Mesothelial cell of epicardium (in vitro differentiated cells): ENCODE measurements at places on chromosomes 1 and 21.

GRCh38 chr1:55876276-55877060 is 661.3 kb upstream of the USP24 start:
- no peak for DNase-seq

- DNase-seq: no peak
These were observed 131.9 kb upstream of the ARHGEF16 start for GRCh38 chr1:3322450-3323020.

DNA sequence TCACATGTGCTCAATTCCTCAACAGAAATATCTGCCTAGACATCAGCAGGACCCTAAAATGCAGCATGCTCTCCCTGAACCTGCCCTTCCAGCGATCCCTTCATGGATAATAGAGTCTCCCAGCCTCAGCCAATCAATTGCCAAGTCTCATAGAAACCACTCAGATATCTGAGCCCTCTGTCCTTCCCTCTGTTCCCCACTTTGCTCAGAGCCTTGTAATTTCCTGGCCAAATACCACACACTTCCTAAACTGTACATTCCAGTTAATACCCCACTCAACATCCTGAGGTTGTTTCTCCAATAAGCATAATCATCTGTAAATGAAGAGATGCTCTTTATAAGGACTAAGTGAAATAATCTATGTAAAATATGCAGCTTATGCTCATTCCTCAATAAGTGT is 59.3 kb upstream of the PTGFRN start:
- DNase-seq: no peak

DNA sequence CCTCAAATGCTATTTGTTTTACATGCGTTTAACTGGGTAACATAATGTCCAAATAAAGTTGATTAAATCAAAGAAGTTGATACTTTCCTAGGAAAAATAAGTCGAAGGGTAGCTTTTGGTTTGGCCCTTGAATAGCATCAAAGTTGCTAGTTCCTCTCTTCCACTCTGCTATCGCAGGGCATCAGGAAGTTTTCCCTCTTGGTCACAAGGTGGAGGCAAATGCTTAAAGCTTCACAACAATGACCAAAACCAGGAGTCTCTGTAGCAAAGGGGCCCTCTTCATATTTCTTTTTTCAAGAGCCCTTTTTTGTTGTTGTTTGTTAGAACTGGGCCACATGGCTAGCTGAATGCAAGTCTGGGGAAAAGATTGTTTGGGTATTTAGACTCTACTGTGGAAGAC is 668.4 kb downstream of the KCNT2 start:
- DNase-seq: no peak

GRCh38 chr1:114388432-114389003 is 122.5 kb downstream of the TRIM33 start:
- no peak for DNase-seq

DNA sequence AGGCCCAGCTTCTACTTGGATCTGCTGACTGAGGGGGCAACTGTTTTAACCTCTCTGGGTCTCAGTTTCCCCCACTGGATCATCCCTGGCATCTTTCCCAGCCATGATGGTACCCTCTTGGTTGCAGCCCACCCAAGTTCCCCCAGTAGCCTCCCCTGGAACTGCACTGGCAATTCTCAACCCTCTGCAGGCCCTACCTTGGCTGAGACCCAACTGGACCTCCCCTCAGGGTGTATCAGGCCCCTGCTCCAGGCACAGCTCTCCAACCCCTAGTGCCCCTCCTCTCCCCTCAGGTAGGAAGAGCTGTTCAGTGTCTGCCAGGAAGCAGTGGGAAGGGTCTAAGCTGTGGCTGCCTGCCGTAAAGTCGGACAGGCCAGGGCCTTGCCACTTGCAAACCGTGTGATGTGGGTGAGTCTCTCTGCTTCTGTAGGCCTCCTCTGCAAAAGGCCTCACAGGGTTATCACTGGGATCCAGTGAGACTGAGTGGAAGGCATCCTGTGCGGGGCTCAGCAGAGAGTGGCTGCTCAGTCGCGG is 32.1 kb downstream of the RHBG start:
- no peak for DNase-seq

DNA sequence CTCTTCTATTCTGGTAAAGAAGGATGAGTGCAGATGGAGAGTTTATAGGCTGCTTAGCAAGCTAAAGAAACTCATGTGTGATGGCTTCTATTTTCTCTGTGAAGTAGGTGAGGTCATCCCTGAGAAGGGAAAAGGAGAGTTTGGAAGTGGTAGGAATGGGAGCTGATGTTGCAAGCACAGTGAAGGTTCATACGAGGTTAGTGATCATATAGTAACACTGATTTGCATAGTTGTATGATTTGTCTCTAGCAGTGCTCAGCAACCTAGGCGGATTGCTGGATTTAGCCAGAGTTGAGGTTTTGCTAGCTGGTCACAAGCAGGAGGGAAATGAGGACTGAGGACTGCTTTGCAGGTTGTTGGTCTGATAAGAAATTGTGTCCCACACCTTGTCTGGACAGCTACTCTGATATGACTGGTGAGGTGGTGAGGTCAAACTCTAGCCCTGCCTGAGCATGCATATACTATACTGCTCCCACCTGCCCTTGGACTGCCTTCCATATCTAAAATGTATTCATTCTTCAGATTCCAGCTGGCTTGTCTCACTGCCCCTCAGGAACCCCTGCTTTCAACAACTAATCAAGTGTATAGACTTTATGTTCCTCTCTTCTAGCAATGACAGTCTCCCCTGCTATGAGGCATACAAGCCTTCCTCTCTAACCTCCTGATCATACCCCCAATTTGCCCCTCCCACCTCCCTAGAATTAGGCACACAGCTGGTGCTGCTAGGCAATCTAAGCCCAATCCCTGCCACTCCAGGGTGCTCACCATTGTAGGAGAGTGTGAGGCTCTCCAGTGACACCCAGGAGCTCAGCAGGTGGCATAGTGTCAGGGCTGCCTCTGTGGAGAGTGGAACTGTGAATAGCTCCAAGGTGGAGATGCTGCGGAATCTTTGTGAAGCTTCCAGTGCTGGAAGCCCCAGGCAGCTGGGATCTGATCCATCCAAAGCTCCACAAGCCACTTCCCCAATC is 18.5 kb downstream of the LRRC41 start:
- DNase-seq: no peak

GRCh38 chr1:193308438-193308837 is 122.0 kb upstream of the B3GALT2 start:
- no peak for DNase-seq

GRCh38 chr21:25942135-25942534 is 207.4 kb downstream of the GABPA start:
- no peak for DNase-seq

DNA sequence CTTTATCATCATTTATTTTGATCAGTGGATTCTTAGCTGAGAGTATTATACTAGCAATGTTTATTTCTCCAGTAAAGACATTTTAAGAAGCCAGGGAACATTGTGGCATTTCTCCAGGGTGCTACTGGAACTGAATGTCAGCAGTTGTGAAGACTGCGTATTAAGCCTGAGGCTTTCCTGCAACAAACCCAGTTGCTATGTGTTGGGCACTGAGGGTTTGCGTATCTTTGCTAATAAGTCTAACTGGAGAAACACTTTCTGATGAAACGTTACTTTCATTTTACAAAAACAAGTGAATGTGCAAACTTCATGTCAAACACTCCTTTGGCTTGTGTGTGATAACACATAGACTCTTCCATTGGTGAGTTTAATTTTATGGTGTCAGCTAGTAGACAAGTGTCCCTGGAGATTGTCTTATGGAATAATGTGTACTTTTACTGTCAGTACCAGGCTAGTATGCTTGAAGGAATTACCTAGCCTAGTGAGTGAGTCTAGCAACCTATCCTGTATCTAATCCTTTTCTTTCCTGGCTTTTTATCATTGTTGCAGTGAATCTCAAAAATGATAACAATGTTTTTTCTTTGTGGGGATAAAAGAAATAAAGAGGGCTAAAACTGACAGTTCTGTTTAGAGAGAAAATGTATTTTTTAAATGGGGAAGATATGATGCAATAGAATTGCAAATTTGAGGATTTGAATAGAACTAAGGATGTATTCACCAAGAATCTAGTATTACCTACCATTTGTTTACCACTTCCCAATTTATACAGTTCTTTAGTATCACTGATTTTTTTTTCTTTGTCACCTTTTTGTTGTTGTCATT is 70.1 kb downstream of the MTR start:
- no peak for DNase-seq

DNA sequence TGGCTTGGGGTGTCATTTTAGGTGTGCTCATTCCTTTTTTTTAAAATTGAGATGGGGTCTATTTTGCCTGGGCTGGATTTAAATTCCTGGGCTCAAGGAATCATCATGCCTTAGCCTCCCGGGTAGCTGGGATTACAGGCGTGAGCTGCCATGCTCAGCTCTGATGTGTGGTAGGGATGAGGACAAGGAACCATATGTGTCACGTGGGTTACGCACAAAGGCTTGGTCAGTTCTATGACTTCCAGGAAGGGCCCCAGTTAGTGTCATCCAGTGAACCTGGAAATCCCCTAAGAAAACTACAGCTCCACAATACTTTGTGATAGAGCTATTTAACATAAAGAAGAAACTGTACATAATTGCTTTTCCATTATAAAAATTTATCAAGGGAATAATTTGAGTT is 6.7 kb upstream of the METTL25B start:
- DNase-seq: no peak

- peak; percentile 26 for DNase-seq
These were observed 21.2 kb downstream of the ACTRT2 start for GRCh38 chr1:3042481-3042880.

- no peak for DNase-seq
These were observed 214.7 kb downstream of the SDCCAG8 start for GRCh38 chr1:243470502-243470901.

DNA sequence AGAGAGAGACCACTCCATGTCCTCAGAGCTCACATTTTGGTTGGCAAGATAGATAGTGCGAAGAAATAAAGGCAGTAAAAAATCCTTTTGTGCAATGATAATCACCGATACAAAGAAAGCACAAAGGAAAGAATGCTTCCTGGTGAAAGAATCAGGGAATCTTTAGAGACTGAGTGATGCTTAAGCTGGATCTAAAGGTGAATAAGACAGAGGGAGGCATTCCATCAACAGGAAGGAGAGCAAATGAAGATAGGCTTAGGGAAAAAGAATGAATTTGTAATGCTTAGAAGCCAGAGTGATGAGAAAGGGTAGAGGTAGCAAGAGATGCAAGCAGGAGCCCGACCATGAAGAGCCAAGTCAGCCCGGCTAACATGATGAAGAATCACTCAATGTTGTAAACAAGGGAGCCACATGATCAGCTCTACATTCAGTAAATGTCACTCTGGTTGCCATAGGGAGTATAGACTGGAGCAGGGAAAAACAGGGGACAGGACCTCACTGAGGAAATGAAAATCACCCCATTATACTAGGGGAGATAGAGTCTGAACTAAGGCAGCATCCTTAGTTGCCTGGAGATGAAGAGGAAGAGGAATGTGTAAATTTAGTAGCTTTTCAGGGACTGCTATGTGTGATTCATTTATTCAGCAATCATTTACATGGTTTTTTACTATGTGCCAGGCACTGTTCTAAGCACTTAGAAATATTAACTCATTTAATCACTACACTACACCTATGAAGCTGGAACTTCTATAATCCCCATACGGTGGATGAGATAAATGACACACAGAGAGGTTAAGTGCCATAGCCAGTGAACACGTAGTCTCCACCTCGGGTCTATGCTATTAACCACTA is 402.6 kb upstream of the NFIA start:
- no peak for DNase-seq

DNA sequence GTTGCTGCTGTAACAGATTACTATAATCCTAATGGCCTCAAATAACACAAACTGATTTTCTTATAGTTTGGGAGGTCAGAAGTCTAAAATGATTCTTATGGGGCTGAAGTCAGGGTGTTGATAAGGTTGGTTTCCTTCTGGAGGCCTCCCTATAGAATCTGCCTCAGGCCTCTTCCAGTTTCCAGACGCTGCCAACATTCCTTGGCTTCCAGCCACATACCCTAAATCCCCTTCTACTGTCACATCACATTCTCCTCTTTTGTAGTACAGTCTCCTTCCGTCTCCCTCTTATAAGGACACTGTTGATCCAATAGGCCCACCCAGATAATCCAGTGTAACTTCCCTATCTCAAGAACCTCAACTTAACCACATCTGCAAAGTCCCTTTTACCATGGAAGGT is 145.3 kb upstream of the NCAM2 start:
- no peak for DNase-seq

DNA sequence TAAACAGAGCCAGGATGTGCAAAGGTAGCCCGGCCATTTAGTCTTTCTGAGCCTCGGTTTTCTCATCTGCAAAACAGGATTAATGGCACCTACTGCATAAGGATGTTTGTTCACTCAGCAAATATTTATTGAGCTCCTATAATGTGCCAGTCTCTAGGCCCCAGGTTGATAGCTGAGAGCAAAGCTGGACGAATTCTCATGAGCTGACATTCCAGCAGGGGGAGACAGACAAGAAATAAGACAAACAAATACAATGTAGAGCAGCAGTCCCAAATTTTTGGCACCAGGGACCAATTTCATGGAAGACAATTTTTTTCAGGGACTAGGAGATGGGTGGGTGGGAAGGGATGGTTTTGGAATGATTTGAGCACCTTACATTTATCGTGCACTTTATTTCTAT is 74.3 kb upstream of the PAX7 start:
- no peak for DNase-seq

DNA sequence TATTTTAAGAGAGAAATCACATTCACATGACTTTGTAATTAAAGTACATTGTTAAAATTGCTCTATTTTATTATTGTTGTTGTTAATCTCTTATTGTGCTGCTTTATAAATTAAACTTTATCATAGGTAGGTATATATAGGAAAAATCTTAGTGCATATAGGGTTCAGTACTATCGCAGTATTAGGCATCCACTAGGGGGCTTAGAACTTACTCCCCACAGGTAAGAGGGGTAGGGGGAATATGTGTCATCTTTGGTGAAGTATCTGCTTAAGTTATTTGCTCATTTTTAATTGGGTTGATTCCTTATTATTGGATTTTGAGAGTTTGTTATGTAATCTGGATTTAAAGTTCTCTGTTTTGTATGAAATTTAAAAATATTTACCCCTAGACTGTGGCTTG is 385.2 kb downstream of the DUSP10 start:
- no peak for DNase-seq

GRCh38 chr1:230696722-230697437 is 17.0 kb downstream of the AGT start:
- DNase-seq: no peak

GRCh38 chr21:35461700-35462099 is 412.6 kb upstream of the RUNX1 start:
- no peak for DNase-seq

DNA sequence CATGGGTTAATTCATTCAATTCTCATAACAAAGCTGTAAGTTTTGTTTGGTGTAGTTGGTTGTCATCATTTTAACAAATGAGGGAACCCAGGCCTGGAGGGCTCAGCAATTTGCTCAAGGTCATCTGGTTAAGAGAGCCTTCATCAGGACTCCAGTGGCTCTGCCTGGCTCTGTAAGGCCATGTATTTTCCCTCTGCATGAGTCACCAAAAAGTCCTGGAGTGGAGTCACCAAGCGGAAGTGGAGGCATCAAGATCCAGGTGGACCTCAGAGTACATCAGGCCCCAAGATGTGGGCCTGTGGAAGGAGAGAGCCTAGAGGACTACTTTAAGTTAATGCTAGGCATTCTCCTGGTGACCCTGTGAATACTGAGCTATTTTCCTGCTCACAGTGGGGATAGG is 30.0 kb upstream of the RBM15 start:
- no peak for DNase-seq

GRCh38 chr1:11248169-11248568 is 14.2 kb downstream of the MTOR start:
- no peak for DNase-seq

- DNase-seq: no peak
These were observed 268.5 kb downstream of the BRINP2 start for GRCh38 chr1:177439301-177439700.
